GM12892 (cell line): ENCODE measurements at places on chromosomes 12 and 14.

- DNase-seq: no peak
These were observed 18.4 kb downstream of the LMO3 start for GRCh38 chr12:16587514-16587913.

DNA sequence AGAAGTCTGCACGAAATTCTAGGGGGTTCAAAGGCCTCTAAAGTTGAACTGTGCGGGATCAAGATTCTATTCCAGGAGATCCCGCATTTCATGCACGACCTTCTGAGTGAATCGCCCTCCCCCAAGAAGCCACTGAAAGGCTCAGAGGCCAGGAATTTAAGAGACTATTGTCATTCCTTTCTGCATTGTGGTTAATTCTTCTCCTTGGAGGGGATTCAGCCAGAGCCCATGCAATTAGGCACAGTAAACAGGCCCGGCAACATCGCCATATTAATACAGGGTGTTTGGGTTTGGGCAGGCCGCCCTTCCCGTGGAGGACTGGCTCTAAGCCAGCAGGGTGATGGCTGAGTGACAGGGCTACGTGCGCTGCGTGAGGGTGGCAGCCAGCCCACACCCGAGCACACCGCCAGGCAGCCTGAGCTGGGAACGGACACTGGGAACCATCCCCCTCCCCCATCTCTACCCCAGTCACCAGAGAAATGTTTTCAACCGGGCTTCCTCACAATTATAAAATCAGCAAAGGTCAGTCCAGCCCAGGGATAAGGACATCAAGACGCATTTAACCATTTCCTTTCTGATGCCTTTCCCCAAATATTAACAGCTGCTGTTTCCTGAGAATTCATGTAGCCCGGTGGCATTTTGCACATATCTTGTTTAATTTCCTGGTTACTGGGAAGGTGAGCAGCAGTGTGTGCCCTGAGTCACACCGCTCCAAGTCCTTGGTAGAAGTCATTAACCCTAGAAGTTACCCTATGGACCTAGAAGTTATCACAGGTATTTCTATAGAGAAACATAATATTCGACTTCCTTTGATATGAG is 12.5 kb downstream of the EGLN3 start:
- no peak for DNase-seq

DNA sequence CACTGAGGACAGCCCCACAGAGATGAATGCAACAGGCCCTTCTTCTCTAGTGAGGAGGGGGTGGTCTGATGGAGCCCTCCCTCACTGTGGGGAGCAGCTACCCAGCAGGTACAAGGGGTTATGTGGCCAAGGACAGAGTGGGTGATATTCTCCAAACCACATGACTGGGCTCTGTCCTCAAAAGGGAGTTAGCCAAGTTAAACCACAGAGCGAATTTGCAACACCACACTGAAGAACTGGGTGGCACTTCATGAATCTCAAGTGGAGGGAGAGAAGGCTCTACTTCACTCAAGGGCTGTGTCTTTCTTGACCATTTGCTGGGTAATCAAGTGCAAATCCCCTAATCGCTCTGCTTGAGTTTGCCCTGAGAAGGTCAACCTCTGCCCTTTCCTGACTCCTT is 12.5 kb downstream of the GPR68 start:
- DNase-seq: no peak

- DNase-seq: no peak
These were observed 36.6 kb downstream of the LRP6 start for GRCh38 chr12:12230275-12230674.

DNA sequence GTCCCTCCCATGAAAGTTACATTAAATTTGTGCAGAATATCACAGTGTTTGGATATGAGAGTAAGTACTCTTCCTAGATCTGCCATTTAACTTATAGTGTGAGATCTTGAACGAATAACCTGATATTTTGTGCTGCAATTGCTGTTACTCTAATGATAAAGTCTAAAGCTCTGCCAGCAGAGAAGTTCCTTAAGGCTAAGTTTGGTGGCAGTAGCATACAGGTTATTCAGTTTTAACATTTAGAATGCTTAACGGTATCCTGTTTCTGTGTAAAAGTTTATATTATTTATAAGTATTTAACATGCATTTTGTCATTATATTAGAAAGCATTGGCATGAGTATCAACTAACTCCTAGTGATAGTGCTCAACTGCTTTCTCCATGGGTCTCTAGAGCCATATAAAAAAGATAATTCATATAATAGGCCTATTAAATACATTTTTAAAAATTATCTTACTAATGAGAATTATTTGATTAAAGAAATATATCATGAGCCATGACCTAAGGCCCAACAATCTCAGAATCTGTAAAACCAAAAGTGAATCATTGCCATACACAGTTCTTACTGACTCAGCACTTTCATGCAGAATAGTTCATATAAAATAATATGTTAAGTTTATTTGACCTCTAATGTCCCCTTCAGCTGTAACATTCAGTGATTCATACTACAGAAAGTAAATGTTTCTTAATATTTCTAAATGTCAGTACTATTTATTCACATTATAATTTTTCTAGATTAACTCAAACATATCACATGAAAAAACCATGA is 1058.6 kb downstream of the TRHDE start:
- no peak for DNase-seq

DNA sequence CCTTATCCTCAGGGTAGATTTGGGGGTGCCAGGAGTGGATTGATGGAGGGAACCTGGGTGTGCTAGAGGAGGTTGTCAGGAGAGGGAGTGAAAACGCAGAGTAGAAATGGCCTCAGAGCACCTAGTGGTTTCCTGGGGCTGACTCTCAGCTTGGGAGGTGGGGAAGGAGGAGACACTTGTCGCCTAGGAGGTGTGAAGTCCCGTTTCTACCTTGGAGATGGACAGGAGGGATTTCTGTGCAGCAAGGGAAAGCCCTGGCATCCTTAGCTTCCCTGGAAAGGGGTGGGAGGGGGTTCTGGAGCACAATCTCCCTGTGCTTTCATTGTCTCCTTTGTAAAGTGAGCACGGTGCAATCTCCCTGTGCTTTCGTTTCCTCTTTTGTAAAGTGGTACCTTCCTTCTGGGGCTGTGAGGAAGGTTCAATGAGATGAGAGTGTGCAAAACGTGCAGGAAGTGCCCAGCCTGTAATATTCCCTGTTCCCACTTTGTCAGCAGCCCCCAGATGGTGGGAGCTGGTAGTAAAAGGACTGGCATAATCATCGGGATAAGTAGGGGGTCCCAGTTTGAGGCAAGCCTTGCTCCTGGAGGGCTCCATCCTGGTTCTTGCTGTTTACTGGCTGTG is 1.6 kb downstream of the OAS3 start:
- peak; percentile 44 for DNase-seq

DNA sequence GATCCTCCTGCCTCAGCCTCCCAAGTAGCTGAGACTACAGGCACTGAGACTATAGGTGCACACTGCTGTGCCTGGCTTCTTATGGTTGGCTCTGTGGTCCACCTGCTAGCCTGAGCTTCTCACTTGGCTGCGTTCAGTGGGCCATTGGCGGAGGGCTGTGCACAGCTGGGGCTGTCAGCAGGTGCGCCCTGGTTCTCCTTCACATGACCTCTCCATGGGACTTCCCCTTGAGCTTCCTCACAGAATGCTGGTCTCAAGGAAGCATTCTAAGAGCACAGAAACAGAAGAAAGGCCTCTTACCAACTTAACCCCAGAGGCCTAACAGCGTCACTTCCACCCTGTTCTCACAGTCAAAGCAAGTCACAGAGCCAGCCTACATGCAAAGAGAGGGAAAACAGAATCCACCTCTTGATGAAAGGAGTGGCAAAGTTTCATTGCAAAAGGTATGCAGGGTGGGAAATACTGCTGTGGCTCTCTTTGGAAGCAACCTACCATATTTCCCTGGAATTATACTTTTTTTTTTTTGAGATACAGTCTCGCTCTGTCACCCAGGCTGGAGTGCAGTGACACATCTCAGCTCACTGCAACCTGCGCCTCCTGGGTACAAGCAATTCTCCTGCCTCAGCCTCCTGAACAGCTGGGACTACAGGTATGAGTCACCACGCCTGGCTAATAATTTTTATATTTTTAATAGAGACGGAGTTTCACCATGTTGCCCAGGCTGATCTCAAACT is 9.3 kb downstream of the RILPL2 start:
- peak; percentile 79 for DNase-seq

- no peak for DNase-seq
These were observed 96.3 kb downstream of the ITPK1 start for GRCh38 chr14:93019367-93019843.

DNA sequence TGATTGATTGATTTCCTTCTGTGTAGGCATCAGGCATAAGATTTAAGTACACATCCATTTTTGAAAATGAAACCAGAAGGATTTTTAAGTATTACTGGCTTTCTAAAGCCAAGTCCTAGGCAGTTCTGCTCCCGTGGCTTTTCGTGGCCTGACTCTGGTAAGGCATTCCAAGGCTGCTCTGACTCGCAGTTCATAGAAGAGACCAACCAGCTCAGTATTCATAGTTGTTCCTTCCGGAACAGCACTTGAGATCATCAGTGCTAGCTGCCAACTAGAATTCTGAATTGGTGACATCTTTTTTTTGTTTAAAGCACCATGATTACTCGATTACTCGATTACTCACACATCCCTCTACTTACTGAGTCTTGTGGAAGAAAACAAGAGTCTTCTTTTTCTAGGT is 25.9 kb downstream of the SUDS3 start:
- DNase-seq: no peak

DNA sequence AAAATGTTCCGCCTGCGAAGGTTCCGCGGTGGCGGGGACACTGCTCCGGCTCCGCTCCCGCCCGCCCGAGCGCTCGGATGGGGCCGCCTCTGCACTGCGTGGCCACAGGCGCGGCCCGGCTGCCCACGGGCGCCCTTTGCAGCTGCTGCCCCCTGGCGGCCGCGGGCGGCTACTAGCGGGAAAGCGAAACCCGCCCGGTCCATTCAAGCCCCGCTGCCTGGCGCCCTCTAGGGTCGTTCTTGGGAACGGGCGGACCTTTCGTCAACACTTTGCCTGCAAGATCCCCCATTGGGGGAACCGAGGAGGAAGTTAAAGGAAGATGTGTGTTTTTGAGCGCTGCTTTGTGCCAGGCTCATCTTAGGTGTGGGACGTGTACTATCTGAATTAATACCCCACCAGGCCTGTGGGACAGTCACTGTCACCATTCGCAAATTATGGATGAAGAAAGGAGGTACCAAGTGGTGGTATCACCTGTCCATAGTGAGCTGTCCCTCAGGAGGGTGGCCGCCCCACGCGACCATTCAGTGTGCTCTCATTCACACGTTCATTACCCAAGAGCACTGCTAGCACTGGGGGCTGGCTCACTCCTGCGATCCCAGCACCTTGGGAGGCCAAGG is 19.4 kb downstream of the GPR132 start:
- peak; percentile 93 for DNase-seq

GRCh38 chr12:57756406-57757341 is 1.8 kb downstream of the MARCHF9 start:
- peak; percentile 79 for DNase-seq

DNA sequence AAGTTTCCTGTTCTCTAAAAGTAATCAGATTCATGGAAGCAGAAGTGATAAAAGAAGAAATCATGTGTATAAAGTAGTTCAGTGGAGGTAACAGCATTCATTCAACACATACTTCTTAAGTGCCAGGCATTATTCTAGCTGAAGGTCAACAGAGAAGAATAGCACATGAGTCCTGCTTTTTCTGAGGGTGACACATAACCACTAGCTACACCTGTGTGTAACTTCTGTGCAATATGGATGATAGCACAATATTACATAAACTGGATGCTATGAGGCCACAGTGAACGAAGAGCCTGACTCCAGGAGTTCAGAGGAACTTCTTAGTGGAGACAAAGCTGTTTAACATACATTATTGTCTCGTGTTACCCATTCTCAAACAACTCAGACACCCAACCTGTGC is 114.3 kb upstream of the PCED1B start:
- DNase-seq: no peak

DNA sequence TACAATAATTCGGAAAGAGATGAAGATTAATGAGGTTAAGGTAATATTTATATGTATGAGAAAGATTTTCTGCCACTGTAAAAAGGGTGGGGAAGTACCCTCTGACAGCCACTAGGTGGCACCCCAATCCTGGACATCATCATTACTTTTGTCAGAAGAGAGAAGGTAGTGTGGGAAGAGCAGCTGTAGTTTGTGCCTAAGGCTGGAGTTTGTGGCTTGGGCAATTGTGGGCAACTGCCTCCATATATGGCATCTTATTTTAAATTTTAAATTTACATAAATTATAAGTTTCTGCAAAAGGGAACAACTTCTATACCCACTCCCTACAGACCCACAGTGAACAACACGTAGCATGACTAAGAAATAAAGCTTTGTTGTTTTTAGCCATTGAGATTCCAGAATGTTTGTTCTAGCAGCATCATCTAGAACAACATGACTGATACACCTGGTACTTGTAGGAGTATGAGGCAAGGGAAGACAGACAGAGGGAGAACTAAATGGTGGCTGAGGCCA is 34.4 kb upstream of the SYCP3 start:
- peak; percentile 40 for DNase-seq

GRCh38 chr12:26195250-26195640 is at the start of gene SSPN:
SSPN (plus strand) TSS chr12:26195573; CDS start chr12:26195673, 100 bp downstream.
- DNase-seq: no peak

- no peak for DNase-seq
These were observed 178.6 kb upstream of the GARIN2 start for GRCh38 chr14:67010602-67011001.

DNA sequence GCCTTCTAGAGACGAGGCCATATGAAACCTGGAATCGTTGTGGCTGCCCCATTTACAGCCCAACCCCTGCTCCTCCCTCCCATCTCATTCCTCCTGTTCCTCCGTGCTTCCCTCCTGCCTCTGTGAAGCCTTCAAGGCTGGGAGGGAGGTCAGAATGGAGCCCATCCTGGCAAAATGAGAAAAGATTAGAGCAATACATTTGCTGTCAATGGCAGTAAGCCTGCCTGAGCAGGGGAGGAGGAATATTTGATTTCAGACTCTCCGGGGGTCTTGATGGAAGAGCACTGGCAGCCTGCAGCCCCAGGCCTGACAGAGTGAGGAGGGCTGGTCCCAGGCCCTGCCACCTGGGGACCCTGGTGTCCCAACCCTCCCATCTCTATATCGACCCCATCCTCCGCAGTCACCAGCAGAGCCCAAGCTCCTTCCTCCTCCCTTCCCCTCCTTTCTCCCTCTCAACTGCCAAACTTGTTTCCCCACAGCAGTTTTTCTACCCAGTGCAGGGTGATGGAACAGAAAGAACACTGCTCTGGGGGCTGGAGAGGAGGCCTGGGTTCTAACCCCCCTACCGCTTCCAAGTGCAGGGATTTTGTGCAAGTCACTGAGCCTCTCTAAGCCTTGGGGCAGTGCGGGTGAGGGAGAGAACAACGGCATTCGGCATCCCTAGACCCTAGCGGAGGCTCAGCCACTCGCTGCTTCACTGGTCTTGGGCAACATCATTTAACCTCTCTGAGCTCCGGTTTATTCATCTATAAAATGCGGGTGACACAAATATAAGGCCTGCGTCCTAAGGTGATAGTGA is 16.0 kb upstream of the RACGAP1 start:
- DNase-seq: no peak

DNA sequence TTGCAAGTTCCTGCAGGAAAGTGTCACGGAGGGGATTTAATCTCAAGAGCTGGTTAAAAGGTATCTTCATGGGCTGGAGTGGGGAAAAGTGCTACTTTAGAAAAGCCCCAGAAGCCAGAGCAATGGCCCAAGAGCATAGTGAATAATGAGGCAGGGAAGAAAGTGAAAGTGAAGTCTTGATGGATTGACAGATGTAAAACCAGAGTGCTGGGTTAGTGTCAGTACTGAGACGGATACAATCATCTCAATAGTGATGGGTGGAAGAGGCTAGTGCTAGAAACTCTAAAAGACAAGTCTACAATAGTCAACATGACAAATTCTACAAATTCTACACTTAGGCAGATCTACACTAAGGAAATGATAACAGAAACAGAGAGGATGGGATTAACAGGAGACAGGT is 68.1 kb downstream of the CIT start:
- no peak for DNase-seq
